ENCODE measurements at places on chromosomes 1 and 21. TPM values are rescaled to one million over a fixed set of nuclear protein-coding genes. Genes with fewer than 3 reads are reported as not detected.

DNA sequence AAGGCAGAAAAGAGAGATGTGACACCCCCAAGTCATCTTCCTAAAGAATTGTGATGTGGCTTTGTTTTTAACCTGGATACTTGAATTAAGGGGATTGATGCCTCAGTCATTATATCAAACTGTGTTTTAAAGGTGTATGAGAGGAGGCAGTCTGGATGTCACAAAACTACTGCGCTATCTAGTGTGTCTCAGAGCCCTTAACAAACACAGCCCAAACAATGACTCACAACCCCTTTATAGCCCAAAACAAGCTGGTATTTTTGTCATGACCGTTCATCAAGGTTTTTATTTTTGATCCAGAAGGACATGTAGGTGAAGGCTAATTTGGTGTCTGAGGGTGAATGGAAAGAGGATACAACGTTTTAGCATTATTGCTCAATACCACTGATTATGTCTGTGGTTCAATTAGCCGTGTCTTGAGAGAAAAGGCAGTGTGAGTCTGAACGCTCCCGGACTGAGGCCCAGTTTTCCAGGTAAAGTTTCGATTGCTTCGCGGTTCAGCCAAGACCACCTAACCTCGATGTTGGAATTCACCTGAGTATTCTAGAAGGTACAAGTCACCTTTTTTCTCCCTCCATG is 71.6 kb downstream of the SGIP1 start:
- no peak for DNase-seq

- peak; percentile 23 for DNase-seq
Observed at GRCh38 chr1:54125386-54126070, 27.3 kb downstream of the CDCP2 start.

The ATP1A2 gene
- total RNA-seq, result not detected

DNA sequence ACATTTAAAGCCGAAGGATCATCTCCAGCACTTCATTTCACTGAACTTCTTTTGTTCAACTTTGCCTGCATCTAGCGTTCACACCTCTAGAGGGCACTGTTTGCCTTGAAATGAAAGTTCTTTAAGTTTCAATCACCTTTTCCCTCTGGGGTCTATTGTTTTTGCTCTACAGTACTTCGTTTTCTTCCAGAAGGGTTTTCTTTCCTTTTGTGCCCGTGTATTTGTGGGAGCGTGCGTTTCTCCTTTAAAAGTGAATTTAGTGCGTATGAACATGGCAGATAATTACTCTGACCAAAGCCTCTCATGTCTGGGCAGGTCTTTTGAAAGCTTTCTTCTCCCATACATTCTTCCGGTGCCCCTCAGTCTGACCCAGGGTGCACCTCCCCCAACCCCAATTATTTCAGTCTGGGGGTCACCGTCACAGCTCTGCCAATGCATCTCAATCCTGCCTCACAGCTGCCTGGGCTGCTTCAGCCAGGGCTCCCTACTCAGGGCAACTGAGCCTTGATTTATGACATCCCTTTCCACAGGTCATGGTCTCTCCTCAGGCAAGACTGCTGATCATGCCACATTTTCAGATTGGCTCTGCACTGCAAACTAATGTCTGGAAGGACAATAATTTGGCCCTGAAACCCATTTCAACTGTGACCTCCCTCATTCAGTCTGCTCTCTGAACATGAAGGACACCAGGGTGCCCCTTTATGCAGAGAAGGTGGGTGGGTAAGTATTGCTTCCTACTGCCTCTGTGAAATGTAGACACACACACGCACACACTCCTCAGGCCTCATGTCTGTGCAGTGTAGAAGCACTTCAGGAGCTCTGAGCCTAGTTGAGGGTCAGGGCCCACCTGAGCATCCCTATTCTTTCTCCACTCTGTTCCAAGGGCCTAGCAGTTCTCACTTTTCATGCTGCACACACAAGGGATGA is 88.6 kb downstream of the NUF2 start:
- DNase-seq, result peak; percentile 39

The DYNLT5 gene
- not detected for total RNA-seq

DNA sequence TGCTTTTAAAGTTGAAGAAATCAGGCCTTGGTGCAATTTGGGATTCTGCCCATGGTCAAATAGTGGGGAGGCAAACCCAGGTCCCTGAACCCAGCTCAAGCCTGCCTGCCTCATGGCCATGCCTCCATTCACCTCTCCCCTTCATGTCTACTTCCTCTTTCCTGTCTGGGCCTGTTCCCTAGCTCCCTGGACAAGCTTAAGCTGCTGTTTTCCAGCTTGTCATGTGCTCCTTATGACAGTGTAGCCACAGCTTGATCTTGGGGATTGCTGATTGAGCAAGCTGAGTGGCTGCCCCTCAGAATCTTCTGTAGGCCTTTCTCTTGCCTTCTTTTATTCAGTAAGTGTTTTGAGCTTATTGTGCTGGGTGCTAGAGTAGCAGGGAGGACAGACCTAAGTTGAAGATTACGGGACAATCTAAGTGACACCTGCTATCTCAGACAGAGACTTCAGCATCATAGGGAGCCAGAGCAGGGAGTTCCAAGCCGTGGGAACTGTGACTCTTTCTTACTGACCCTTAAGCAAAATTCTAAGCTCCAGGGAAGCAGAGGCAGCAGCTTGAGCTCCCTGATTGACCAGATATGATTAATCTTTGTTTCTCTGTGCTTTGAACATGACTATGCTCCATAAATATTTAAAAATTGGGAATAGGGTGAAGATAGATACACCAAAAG is 520 bp upstream of the MR1 start:
- peak; percentile 23 for DNase-seq

The TMEM61 gene
- not detected for total RNA-seq

GRCh38 chr1:44029260-44029910 is 1.9 kb downstream of the SLC6A9 start:
- peak; percentile 35 for DNase-seq

Measured in RPMI7951 (cell line).